ENCODE measurements at places on chromosomes 2 and 18. TPM values are rescaled to one million over a fixed set of nuclear protein-coding genes. Genes with fewer than 3 reads are reported as not detected.

Gene CDH20
- not detected for total RNA-seq

Gene LAMA3
- 0.60 TPM for total RNA-seq

Gene REG1B
- not detected for total RNA-seq

Gene B4GALT6
- 2.1 TPM for total RNA-seq

Gene SOX11
- not detected for total RNA-seq

Gene SDC1
- 9.6 TPM for total RNA-seq

Gene RASGRP3
- total RNA-seq = 4.1 TPM

Gene CHST9
- not detected for total RNA-seq

Gene CCDC74B
- total RNA-seq = 9.6 TPM

Gene ELOA2
- total RNA-seq = not detected

Gene SAG
- total RNA-seq = not detected

Gene EVA1A
- 48.0 TPM for total RNA-seq

Gene RSAD2
- total RNA-seq = 0.82 TPM

Gene SLC30A3
- total RNA-seq = 0.38 TPM

Gene STEAP3
- 13.8 TPM for total RNA-seq

Gene PDCD1
- total RNA-seq = not detected

Gene PRR30
- not detected for total RNA-seq

Gene XIRP2
- under 0.01 TPM for total RNA-seq

Gene UGT1A3
- not detected for total RNA-seq

Gene BCS1L
- total RNA-seq = 34.0 TPM

Gene FZD7
- total RNA-seq = 8.0 TPM

Gene BBS5
- 2.3 TPM for total RNA-seq
